ENCODE measurements at places on chromosomes 11 and 22.

DNA sequence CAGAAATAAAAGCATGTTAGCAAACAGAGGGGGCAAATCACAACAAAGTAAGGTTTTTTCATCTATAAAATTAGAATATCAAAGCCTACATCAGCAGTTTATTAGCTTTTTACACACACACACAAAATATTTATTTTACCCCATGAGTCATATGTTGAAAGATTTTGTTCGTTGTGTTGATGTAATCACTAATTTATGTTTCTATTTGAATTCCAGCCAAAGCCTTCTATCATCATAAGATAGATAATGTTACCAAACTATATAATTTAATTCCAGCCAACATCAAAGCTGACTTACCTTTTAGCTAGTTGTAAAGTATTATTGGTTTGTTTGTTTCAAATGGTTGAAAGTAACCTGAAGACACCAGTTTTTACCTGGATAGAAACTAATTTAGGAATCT lies 458.0 kb upstream of the ARHGAP42 start:
- DNase-seq, result no peak

GRCh38 chr22:46132830-46133587 lies 17.3 kb upstream of the PPARA start:
- no peak for DNase-seq

DNA sequence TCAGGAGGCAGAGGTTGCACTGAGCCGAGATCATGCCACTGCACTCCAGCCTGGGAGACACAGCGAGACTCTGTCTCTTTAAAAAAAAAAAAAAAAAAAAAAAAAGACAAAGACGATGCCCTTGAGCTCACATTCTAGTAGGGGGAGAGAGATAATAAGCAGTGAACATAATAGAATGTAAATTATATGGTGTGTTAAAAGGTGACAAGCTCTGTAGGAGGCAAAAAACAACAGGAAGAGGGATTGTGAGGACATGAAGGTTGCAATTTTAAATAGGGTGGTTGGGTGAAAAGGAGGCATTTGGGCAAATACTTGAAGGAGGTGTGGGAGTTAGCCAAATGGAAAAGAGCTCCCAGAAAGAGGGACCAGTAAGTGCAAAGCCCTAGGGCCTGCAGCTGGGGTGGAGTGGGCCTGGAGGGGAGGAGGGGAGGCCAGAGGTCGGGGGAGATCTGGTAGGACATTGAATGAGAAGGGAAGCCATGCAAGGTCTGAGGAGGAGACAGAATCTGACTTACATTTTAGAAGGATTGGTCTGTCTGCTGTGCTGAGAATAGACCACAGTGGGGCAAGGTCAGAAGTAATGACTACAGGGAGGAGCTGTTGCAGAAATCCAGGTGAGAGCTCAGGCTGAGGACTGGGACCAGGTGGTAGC lies 26.6 kb downstream of the P2RY2 start:
- DNase-seq, result no peak

DNA sequence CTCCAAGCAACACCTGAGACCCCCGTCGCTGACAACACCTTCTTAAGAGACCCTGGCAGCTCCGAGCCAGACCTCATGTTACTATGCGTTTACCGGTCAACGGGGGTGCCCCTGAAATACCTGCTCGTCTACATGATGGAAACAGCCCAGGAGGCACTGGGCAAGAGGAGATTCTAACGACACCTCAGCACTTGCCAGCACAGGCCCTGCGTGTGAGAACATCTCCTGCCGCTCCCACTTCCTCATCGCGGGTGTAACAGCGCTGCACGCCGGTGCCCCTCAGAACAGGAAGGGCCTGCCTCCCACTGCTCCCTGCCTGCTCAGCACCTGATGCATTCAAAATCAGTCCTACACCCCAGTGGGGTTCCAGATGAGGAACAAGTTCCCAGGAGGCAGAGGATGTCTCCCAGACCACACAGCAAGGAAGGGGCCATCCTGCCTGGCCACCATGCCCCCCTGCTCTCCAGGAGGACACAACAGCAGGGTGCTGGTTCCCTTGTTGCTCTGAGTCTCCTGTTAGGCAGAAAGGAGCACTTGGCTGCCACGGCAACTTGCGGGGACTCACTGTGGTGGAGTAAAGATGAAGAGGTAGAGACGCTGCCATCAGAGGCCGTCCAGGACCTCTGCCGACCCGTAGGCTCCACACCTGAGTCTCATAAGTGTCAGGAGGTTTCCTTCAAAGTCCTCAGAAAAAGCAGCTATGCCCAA lies 2.1 kb downstream of the TOLLIP start:
- DNase-seq, result no peak

DNA sequence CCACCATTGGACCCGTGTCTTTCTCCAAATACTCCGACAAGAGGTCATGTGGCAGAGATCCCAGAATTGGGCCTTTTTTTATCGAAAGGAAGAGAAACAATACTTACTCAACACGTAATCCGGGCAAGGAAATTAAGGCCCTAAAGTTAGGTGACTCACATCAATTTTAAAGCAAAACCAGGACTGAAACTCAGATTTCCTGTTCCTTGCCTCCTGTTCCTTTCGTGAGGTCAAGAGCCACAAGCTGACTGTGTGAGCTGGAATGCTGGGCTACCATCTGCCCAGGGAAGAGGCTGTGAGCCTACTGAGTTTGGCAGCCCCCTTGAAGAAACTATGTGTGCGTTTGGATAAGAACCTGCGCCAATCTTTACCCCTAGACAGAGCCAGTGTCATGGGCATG lies 27.1 kb upstream of the MRGPRX2 start:
- no peak for DNase-seq

- no peak for DNase-seq
These were observed 37.1 kb downstream of the DENND5A start for GRCh38 chr11:9228091-9228490.

DNA sequence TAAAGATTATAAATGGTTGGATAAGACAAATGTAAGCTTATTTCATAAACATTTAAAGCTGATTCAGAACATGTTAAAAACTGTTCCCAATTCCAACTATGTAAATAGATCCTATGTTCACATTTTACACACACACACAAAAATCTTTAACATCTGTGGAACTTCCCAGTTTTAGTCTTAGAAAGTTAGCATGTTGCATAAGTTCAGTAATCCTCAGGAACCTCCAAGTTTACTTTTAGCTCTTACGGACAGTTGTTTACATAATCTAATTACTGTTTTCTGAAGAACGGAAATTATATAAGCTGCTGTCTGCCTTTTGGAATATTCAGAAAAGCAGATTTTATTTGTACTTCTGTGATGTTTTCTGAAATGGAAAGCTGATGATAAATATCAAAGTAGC lies 53.3 kb downstream of the PANX1 start:
- DNase-seq, result no peak

DNA sequence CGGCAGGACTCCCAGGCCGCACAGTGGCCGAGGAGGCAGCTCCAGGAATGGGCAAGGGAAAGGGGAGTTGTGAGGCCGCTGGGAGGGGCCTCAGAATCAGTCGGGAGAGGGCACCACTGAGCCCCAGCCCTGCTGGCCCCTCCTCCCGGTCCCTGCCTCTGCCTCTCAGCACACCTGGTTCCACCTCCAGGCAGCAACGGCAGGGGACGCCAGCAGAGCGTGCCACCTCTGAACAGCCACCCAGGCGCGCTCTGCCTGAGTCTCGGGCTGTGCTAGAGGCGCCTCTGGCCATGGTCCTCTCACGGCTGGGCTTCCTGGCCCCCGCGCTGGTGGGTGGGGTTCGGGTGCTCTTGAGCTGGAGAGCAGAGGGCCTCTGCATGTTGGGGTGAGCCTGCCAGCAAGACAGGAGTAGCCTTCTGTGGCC lies 33.0 kb downstream of the MOB2 start:
- DNase-seq, result peak; percentile 45

DNA sequence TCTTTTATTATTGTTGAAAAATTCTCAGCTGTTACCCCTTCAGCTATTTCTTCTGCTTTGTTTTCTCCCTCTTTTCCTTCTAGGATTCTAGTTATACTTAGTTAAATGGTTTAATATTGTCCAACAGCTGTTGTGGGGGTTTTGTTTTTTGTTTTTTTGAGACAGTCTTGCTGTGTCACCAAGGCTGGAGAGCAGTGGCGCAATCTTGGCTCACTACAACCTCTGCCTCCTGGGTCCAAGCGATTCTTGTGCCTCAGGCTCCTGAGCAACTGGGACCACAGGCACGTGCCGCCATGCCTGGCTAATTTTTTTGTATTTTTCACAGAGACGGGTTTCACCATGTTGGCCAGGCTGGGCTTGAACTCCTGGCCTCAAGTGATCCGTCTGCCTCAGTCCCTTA lies 12.7 kb downstream of the SDHAF2 start:
- no peak for DNase-seq

All from activated CD8-positive, alpha-beta memory T cell treated with anti-CD3 and anti-CD28 coated beads, Interleukin-2, amount 10 ng/mL, durations not matched to agents 7 days and 5 days (primary cell).